NCI-H1694 treated with DMSO at 0.1 percent for 48 hours (cell line): ENCODE measurements at places on chromosomes 2 and 18.
A peak's percentile ranks its signal among the peaks of the same experiment; 100 is the strongest.

DNA sequence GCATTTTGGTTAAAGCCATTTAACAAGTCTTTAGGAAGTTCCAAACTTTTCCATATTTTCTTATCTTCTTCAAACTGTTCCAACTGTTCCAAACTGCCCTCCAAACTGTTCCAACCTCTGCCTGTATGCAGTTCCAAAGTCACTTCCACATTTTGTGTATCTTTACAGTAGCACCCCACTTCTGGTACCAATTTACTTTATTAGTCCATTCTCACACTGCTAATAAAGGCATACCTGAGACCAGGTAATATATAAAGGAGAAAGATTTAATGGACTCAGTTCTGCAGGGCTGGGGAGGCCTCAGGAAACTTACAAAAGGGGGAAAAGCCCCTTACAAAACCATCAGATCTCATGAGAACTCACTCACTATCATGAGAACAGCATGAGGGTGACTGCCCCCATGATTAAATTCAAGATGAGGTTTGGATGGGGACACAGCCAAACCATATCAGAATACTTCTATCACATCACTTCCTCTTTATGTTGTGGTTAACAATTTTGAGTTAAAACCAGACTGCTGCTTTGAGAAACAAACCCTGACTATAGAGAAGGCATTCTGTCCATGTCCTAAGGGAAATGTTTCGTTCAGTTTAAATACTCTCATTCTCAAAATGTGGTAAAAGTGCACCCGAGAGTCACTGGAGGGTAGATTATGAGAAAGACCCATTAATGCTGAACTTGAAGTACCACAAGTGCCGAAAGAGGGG, 11.0 kb downstream of the IL18R1 start:
- DNase-seq, result no peak

DNA sequence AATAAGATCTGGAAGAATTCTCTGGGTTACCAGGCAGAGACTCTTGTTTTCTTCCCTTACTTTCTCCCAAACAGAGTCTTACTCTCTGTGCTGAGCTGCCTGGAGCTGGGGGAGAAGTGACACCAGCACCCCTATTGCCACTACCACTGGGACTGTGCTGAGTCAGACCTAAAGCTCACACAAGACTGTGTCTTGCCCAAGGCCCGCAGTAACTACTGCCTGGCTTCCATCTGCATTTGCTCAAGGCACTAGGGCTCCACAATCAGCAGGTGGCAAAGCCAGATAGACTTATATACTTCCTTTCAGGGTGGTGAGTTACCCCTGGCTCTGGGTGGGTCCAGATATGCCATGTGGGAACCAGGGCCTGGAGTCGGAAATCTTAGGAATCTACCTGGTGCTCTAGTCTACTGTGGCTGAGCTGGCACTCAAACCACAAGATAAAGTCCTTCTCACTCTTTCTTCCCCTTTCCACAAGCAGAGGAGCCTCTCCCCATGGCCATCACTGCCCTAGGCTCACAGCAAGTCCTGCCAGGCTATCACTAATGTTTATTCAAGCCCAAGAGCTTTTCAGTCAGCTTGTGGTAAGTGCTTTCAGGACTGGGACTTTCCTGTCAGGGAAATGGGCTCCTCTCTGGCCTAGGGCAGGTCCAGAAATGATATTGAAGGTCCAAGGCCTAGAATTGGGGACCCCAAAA, 27.6 kb upstream of the SERPINB2 start:
- no peak for DNase-seq

GRCh38 chr18:39318008-39318407, 1752.4 kb upstream of the CELF4 start:
- DNase-seq, result no peak

DNA sequence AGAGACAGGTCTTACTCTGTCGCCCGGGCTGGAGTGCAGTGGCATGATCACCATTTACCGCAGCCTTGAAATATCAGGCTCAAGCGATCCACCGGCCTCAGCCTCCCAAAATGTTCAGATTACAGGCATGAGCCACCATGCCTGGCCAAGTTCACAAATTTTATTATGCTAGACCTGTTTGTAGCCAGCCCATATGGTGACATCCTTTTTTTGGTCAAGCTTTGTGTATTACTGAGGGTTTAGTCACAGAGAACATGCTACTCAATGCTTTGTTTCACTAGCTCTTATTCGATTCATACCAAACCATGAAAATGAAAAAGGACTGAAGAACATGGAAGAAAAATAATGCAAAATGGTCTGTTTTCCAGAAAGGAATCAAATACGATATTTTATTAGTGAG, 41.4 kb downstream of the DGKD start:
- no peak for DNase-seq

GRCh38 chr2:165872101-165872791, 78.2 kb upstream of the GALNT3 start:
- DNase-seq, result no peak

- DNase-seq, result no peak
These were observed 73.5 kb downstream of the CHN1 start for GRCh38 chr2:174931724-174932123.

DNA sequence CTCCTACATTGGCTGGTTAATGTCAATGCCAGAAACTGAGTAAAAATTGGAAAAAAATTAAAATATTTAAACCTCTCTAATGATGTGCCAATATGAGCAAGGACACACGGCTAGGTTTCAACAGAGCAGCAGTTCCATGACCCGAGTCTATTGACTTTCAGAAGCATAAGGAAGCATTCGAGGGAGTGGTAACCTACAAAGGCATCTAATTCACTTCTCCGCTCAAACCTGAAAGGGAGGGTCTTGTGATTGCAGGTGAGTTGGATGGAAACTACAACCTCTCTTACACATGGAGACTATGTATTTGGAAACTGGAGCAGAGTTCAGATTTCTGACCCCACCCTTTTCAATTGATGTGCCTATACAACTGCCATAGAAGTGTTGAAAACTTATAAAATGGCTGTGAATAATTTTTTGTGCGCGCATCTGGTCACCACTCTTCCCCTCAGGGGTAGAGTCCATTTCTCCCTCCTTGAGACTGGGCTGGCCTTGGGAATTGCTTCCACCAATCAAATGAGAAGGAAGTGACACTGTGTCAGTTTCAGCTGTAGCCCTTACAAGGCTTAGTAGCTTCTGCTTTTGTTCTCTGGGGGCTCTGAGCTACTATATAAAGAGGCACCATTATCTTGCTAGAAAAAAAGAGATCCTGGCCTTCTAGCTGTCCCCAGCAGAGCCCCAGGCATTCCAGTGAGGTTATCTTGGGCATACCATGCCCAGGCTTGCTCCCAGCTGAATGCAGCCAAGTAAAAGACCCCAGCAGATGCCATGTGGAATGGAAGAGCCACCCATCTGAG, 278.0 kb downstream of the EPHA4 start:
- DNase-seq, result peak; percentile 73

GRCh38 chr2:108641756-108642155, 77.5 kb upstream of the RANBP2 start:
- DNase-seq, result no peak

GRCh38 chr2:68412127-68412819, 47.2 kb downstream of the PLEK start:
- no peak for DNase-seq

DNA sequence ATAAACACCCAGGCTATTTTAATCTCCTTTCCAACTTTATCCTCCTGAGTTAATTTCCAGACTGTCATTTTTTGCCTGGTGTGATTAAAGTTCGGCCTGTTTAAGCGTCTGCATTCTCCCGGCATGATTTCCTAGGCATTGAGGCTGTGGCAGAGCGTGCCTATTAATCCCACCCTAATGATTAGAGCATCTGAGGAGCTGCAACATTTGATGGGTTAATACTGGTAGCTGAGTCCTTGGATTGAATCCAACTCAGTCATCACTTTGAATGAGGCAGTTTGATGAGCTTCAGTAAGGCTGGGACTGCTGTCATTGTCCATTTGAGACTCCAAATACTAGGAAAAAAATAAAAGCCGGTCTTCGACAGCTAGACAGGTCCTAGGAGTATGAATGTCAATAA, 882.5 kb downstream of the SLC4A3 start:
- DNase-seq, result peak; percentile 22

DNA sequence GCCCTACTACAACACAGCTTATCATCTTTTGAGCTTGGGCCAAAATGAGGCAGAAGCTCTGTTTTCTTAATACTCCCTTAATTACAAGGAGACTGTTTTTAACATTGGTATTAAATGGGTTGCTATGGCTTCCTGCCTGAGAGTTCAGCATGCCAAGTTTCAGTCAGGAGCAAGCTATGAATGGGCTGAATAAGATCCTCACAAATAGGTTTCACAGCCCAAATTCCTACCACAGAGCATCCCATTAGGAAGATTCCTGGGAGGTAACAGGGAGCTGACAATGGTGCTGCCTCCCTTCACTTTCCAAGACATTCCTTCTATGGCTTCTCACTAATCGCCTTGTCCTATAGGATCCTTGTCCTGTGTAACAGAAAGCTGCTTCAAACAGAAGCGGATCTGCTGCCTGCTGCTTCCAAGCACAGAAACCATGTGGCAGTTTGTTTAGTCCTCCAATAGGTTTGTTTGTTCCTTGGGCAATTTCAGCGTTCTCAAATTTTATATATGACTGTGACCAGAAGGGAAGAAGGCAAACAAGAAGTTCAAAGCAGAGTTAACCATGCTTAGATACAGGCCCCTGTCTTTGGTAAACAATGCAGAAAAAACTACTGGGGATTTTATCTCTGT, 70.9 kb downstream of the NCKAP5 start:
- DNase-seq, result no peak

DNA sequence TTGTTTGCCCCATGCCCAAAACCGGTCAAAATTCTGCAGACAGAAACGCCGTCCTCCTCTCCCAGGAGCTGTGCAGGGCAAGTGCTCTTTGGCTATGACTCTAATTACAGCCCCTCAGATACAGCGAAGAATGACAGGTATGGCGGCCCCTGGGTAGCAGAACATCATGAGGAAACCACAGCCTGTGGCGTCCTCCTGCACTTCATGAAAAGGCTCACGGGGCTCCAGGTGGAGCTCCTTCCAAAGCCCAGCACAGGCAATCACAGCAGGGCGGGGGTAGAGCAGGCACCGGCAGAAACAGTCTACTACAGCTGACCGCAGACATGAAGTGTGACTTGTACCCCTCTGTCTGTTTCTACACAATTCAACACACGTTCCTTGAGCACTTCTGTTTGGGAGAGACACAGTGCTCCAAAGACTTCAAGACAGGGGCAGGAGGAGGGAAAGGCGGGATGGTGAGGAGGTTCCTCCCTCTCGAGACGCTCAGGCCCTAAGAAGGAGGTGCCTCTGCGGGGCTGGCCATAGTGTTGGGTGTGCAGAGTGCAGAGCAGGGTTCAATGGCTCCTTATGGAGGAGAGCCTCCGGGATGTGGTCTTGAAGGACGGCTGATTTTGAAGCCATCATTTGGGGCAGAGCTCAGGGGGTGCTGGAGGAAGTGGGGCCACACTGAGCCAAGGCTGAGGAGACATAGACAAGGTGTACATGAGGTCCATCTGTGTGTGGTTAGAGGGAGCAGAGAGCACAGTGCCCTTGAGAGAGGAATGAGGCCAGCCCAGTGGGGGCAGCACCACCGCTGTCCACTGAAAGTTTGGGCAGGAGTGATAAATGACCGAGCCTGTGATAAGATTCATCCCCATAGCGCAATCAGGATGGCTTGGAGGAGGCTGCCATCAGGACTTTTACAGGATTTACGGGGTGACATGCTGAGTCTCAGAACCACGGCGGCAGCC, 468.3 kb downstream of the EIPR1 start:
- no peak for DNase-seq

- DNase-seq, result no peak
These were observed 57.3 kb upstream of the ALPP start for GRCh38 chr2:232321156-232321816.

DNA sequence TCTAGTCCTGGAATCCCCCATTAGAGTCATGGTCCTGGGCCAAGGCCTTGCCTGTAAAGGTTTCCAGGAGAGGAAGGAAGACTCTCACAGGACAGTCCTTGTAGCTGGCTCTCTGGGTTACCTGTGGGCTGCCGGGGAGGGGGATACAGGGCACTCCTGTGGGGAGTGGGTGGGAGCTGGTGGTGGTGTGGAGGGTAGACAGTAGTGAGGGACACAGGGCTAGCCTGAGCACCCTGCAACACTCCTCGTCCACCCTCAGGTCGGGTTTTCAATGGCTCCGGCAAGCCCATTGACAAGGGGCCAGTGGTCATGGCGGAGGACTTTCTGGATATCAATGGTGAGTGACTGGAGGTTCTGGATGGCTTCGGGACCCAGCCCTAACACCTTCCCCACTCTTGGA, 19.7 kb upstream of the ANKRD53 start:
- DNase-seq, result no peak

DNA sequence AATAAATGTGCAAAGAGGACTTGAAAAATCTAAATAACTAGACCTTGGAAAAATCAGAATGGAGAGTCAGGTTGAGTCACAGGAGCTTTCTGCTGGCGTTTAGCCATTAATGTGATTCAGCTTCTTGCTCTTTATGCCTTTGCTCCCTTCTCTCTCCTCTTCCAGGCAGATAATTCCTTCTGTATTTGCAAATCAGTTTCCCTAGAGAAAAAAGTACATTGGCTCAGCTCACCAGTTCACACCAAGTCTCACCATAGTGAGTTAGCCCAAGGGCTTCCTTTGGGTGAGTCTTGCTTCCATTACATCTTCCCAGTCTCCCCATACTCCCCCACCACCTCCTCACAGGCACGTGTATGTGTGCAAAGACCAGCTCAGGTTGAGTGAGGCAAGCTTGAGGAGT, 73.6 kb downstream of the CYBRD1 start:
- DNase-seq, result no peak

- DNase-seq, result no peak
These were observed 201.2 kb upstream of the PARD3B start for GRCh38 chr2:204344119-204344518.

DNA sequence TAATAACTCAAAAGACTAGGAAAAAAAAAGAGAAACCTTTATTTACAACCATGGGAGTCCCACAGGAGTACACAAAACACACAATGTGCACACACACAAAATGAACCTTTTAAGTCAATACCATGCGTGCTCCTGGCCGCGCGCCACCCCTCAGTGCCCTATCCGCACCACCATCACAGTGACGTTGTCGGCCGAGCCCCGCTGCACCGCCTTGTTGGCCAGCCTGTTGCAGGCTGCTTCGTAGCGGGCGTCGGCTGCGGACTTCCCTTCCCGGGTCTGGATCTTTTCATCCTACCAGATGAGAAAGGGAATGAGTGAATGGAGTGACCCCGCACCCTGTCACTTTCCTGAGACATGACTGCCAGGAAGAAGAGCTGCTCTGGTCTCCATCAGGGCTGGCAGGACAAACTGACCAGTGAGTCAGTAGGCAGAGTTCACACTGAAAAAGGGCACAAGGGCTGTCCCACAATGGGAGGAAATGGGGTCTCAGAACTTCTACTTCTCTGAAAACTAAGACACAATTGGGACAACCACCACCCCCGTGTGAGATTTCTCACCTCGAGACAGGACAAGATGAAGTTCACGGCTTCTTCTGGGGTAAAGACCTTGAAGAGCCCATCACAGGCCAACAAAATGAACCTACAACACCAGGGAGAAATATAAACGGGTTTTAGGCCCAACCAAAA, 11.8 kb downstream of the ERFE start:
- DNase-seq, result no peak

DNA sequence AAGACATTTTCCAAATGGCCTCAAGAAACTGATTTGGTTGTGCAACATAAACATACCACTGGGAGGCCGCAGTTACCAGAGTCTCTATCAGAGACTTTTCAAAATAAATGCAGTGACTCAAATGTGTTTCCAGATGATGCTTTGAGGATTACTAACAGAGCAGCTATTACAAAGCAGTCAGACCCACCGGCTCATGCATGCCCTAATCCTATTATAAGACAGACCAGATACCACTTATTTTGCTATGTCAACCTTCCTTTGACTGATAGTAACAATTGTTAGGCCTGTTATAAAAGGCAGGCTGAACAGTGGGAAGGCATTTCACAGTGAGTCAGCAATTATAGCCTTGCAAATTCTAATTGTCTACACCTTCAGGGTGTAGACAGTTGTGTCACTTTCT, 217.7 kb downstream of the LRRTM1 start:
- DNase-seq, result no peak
